ENCODE measurements at places on chromosomes 12 and 14. TPM values are rescaled to one million over a fixed set of nuclear protein-coding genes. Genes with fewer than 3 reads are reported as not detected.

WASHC3 gene
- total RNA-seq: 101 TPM

NANOG gene
- not detected for total RNA-seq

SPTB gene
- total RNA-seq: under 0.01 TPM

TSHR gene
- total RNA-seq: not detected

KLRC2 gene
- not detected for total RNA-seq

STXBP6 gene
- 7.7 TPM for total RNA-seq

GSC gene
- total RNA-seq: 0.85 TPM

POTEG gene
- total RNA-seq: not detected

PTPRR gene
- total RNA-seq: 2.8 TPM

FAR2 gene
- 14.4 TPM for total RNA-seq

OR6C2 gene
- not detected for total RNA-seq

PTPN6 gene
- not detected for total RNA-seq

PXMP2 gene
- total RNA-seq: 6.5 TPM

ANG gene
- total RNA-seq: 10.1 TPM

NUAK1 gene
- total RNA-seq: 28.5 TPM

RNASE3 gene
- total RNA-seq: not detected

SLC38A4 gene
- 0.28 TPM for total RNA-seq

SLC4A8 gene
- total RNA-seq: 1.3 TPM

BCL11B gene
- not detected for total RNA-seq

SYNDIG1L gene
- total RNA-seq: under 0.01 TPM

EPYC gene
- total RNA-seq: not detected

SPX gene
- total RNA-seq: 0.38 TPM

OVCH1 gene
- under 0.01 TPM for total RNA-seq

DTX1 gene
- under 0.01 TPM for total RNA-seq

PLBD1 gene
- 2.8 TPM for total RNA-seq

KRT74 gene
- not detected for total RNA-seq

TBC1D30 gene
- total RNA-seq: 0.85 TPM

TMEM121 gene
- total RNA-seq: 12.7 TPM

CCDC38 gene
- under 0.01 TPM for total RNA-seq

AQP2 gene
- total RNA-seq: not detected

CLEC1A gene
- total RNA-seq: under 0.01 TPM

AJUBA gene
- 53.0 TPM for total RNA-seq

FZD10 gene
- not detected for total RNA-seq

HIP1R gene
- total RNA-seq: 9.9 TPM

C12orf60 gene
- 1.5 TPM for total RNA-seq

CLEC4C gene
- total RNA-seq: not detected

GPRC5D gene
- not detected for total RNA-seq

ANKRD33 gene
- total RNA-seq: under 0.01 TPM

CDCA3 gene
- total RNA-seq: 29.7 TPM
